ENCODE measurements at places on chromosomes 6 and 20. TPM values are rescaled to one million over a fixed set of nuclear protein-coding genes. Genes with fewer than 3 reads are reported as not detected.

DNA sequence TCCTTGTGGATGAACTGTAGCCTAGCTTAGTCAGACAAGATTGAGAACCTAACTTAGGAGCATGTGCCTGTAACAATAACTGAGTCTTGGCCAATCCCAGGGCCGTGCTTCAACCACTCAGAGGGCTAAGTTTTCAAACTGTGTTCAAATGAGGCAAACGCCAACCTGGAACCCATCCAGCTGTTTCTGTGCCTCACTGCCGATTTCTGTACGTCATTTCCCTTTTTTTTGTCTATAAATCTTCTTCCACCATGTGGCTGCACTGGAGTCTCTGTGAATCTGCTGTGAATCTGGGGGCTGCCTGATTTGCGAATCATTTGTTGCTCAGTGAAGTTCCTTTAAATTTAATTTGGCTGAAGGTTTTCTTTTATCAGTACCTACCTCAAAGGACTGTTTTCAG is 115.0 kb upstream of the CHD6 start:
- H3K36me3 ChIP-seq, result no peaks in the 10 kb centered on the region
- no peak for DNase-seq
- H3K4me3 ChIP-seq, result no peak overlapping the region
- no peaks in the 10 kb centered on the region for H3K27me3 ChIP-seq

GRCh38 chr6:83962582-83962981 is 71.0 kb upstream of the MRAP2 start:
- no peaks in the 10 kb centered on the region for H3K4me1 ChIP-seq
- no peaks in the 10 kb centered on the region for H3K36me3 ChIP-seq
- H3K4me3 ChIP-seq, result no peak overlapping the region
- no peaks in the 10 kb centered on the region for H3K27me3 ChIP-seq
- no peak for DNase-seq

DNA sequence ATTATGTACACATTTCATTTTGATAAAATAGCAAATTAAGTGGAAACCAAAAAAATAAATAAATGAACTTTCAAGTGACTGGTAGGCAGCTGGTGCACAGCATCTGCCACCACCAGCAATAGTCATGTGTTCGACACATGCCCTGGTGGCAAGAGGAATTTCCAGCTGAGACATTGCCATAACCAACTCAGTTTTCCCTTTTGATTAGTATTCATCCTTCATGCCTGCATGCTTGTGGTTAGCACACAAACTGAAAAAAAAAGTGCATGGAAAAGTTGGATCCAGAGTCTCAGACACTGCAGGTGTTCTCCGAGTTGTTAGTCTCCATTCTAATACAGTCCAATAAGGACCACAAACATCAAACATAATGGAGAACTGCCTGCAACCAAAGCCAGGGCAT is 156.0 kb upstream of the SOX4 start:
- no peak overlapping the region for H3K4me3 ChIP-seq
- no peaks in the 10 kb centered on the region for H3K36me3 ChIP-seq
- no peak overlapping the region for H3K27ac ChIP-seq
- H3K27me3 ChIP-seq, result no peaks in the 10 kb centered on the region
- DNase-seq, result no peak

GRCh38 chr20:23042270-23042669 is 7.2 kb downstream of the SSTR4 start:
- no peak for DNase-seq
- H3K4me1 ChIP-seq, result peaks cover 19% of the 10 kb centered on the region
- no peaks in the 10 kb centered on the region for H3K36me3 ChIP-seq
- H3K27me3 ChIP-seq, result peaks cover 27% of the 10 kb centered on the region
- H3K4me3 ChIP-seq, result no peak overlapping the region

- no peak overlapping the region for H3K4me3 ChIP-seq
- H3K4me1 ChIP-seq, result peaks cover 43% of the 10 kb centered on the region
- H3K36me3 ChIP-seq, result peaks cover 77% of the 10 kb centered on the region
- H3K27ac ChIP-seq, result no peak overlapping the region
These were observed 32.4 kb upstream of the HINT3 start for GRCh38 chr6:125924169-125924568.

- no peak for DNase-seq
- H3K27me3 ChIP-seq, result no peaks in the 10 kb centered on the region
- peaks cover 7% of the 10 kb centered on the region for H3K36me3 ChIP-seq
These were observed 10.5 kb downstream of the SAYSD1 start for GRCh38 chr6:39104528-39104927.

CALHM6 gene
- total RNA-seq, result 7.6 TPM

Measured in adrenal gland (tissue), 19 donors.